ENCODE measurements at places on chromosomes 11 and 22.

DNA sequence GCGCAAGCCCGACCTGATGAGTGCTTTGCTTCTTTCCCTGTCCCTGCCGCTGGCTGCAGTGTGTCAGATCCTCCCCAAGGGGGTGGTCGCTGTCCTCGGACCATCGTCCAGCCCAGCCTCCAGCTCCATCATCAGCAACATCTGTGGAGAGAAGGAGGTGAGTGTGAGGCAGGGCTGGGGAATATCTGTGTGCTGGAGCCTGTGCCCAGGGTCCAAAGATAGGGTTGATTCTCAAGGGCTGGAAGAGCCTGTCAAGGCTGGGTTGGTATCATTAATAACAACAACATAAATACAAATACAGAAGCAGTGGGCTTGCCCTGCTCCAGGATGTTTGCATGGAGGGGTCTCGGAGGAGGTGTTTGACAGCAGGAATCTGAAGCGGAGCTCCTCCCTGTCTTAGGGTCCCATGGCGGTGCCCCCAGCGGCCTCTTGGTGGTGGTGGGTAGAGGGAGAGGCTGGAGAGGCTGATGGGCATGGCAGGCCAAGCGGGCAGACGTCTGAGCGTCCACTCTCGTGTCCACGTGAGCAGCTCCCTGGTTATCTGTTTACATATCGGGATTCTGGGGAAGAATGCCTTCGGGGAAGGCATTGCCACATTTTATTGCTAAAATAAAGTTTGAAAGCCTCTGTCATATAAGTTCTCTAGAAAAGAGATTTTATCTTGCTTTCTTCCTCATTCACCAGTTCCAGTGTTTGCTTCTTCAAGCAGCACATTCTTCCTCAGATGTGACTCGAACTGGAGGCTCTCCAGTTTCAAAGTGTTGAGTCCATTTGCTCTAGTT, 208.4 kb upstream of the TBCEL start:
- DNase-seq = peak; percentile 17

GRCh38 chr11:110130642-110131238, 37.5 kb downstream of the ZC3H12C start:
- no peak for DNase-seq

- DNase-seq = no peak
Measured at GRCh38 chr22:49536571-49537131, 291.0 kb downstream of the BRD1 start.

DNA sequence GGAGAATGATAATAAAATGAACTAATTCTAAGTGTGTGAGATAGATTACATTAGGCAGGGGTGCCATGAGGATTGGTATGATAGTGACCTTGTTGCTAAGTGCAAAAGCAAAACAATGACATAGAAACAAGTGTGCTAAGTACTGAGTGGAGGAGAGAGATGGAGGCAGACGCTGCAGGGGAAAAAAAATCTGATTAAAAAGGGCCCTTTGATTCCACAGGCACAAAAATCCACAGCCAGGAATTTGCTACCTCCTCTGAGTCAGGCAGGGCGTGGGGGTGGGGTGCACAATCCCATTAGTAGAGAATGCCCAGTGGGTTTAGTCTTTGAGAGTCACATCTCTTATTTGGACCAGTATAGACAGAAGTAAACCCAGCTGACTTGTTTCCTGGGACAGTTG, at the start of gene CNTF:
TSS of gene CNTF (plus strand) at position 322 of the 400 bp plus-strand sequence. CDS start 88 bp downstream, outside the sequence.
- no peak for DNase-seq

- no peak for DNase-seq
Measured at GRCh38 chr11:121688860-121689614, 236.3 kb upstream of the SORL1-AS1 start.

Data from K562 (cell line).